ENCODE measurements at places on chromosomes 12 and 14.

DNA sequence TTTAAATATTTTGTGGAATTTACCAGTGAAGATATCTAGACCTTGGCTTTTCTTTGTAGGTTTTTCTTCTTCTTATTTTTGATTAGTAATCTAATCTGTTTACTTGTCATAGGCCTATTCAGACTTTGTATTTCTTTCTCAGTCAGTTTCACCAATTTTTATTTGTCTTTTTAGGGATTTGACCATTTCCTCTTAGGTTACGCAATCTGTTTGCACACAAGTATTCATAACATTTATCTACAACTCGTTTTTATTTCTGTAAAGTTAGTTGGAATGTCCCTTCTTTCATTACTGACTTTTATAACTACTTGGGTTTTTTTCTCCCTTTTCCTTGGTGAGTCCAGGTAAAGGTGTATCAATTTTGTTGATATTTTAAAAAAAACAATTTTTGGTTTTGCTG lies 545.7 kb downstream of the AACS start:
- DNase-seq: no peak

- DNase-seq: no peak
Observed at GRCh38 chr14:57161583-57162234, 107.0 kb downstream of the EXOC5 start.

- DNase-seq: no peak
Observed at GRCh38 chr12:52513736-52514135, 6.5 kb downstream of the KRT5 start.

GRCh38 chr12:6840330-6840729 lies 395 bp upstream of the GNB3 start:
- no peak for DNase-seq

DNA sequence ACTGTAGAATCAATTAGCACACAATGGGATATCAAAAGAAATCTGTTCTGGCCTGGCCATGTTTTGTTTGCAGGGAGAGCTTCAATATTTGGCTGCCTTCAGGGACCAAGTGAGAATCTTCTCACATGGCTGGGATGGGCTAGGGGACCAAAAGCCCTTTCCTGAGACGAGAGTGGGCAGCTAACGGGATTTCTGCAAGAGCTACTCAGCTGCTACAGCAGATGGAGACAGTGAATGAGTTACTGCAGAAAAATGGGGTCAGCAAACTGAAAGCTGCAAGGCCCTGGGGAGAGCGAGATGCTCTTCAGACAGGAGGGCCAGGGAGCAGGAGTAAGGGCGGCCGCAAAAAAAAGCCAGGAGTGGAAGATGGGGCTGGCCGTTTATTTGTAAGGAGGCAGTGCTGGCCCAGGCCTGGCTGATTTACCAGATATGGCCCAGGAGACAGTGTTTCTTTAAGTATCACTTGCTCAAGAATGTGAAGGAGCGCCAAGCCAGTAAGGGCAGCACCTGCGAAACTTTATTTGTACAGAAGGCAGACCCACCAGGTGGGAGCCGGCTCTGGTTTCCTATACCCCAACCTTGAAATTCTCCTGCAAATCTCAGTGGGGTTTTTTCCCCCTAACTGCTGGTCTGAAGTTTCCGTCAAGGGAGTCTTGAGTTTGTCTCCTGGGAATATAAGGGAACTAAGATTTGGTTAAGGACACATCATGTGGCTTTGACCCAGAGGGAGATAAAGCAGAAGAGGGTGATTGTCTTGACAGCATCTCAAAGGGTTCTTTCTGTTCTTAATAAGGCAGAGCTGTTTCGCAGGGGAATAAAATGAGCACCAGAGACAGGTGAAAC lies 57.8 kb downstream of the SSH1 start:
- DNase-seq: no peak

- DNase-seq: no peak
Observed at GRCh38 chr12:51726161-51726560, 122.4 kb downstream of the FIGNL2 start.

DNA sequence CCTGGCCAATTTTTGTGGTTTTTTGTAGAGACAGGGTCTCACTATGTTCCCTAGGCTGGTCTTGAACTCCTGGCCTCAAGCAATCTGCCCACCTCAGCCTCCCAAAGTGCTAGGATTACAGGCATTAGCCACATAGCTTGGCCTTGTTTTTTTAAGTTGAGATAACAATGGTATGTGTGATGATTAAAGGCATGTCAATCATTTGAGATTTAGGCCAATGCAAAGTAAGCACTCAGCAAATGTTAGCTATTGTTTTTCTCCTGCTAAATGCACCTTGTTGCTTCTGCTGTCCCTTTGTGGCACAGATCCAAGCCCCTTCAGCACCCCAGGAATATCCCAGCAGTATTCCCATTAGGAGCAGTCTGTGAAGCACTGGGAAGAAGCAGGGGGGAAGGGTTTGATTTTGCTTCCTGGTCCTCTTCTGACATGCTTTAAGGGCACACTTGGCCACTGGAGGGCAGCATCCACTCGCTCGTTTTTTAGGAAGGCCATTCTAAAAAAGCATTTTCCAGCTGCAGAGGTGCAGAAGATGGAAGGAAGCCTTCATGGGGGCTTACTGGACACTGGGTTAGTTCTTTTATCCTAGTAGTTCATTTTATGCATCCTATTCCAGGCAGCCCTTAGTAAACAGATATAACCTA lies 70.2 kb upstream of the ZFP36L1 start:
- peak; percentile 65 for DNase-seq

- DNase-seq: no peak
Observed at GRCh38 chr14:51977075-51977474, 12.3 kb upstream of the RTRAF start.

- no peak for DNase-seq
Observed at GRCh38 chr12:113689047-113689610, 217.5 kb upstream of the LHX5 start.

GRCh38 chr12:46671102-46671501 lies 154.7 kb downstream of the SLC38A4 start:
- no peak for DNase-seq

- no peak for DNase-seq
Observed at GRCh38 chr12:6074979-6075585, 49.4 kb downstream of the VWF start.

GRCh38 chr12:48767047-48767446 lies 21.8 kb downstream of the ADCY6 start:
- DNase-seq: no peak

GRCh38 chr12:104519190-104520019 lies 62.7 kb downstream of the CHST11 start:
- DNase-seq: no peak

DNA sequence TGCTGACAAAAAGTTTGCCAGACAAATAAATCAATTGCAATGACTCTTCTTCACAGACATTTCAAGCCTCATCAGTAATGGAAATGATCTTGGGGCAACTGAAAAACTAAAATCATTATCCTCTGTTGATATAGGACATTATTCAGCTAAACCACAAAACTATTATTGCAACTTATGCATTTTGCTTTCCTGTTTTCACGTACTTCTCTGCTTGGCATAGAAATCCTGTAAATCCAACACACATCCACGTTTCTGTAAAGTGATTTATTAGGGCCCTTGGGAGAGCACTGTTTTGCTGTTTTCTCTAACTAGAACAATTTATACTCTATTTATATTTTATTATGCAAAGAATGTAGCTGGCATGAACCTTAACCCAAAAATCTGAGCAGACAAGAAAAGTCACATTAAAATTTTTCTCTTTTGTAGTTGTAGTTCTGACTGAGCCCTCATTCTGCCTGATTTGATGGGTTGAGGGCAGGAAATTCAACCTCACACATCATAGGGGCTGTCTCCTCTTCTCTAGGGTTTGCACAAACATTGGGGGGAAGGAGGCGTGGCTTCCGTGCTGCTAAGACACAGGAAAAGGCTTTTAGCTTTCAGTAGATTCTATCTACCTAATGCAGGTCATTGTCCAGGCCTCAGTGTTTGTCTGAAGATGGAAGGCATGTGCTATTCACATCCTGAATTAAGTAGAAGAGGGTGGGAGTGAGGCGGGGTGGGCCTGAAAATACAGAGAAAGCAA lies 11.5 kb upstream of the NUP107 start:
- DNase-seq: no peak

DNA sequence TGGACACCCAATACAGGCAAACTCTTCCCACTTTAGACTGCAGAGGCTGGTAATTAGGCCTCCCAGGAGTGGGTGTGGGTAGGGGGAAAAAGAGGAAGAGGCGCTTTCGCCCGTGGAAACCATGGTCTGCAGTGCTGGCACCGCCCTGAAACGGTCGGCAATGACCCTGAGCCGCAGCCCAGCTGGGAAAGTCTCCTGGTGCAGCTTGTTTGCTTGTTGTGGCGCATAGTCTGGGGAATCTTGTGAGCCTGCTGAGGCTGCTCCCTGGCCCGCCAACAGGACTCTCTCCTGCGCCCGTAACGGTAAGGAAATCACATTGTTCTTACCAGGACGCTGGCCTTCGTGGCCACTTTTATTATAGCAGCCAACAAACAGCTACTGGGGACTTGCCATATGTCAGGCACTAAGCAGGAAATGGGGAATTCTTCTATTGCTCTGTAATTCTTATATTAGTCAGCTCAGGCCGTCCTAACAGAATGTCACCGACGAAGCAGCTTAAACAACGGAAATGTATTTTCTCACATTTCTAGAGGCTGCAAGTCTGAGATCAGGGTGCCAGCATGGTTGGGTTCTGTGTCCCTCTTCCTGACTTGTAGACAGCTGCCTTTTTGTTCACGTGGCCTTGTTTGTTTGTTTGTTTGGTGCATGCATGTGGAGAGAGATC lies 52.5 kb upstream of the RIN3 start:
- no peak for DNase-seq

- peak; percentile 48 for DNase-seq
Observed at GRCh38 chr14:72291908-72292688, 359.9 kb downstream of the RGS6 start.

- no peak for DNase-seq
Observed at GRCh38 chr12:113464852-113465719, 6.6 kb downstream of the LHX5 start.

GRCh38 chr12:76391461-76391860 lies 43.2 kb upstream of the BBS10 start:
- DNase-seq: no peak

DNA sequence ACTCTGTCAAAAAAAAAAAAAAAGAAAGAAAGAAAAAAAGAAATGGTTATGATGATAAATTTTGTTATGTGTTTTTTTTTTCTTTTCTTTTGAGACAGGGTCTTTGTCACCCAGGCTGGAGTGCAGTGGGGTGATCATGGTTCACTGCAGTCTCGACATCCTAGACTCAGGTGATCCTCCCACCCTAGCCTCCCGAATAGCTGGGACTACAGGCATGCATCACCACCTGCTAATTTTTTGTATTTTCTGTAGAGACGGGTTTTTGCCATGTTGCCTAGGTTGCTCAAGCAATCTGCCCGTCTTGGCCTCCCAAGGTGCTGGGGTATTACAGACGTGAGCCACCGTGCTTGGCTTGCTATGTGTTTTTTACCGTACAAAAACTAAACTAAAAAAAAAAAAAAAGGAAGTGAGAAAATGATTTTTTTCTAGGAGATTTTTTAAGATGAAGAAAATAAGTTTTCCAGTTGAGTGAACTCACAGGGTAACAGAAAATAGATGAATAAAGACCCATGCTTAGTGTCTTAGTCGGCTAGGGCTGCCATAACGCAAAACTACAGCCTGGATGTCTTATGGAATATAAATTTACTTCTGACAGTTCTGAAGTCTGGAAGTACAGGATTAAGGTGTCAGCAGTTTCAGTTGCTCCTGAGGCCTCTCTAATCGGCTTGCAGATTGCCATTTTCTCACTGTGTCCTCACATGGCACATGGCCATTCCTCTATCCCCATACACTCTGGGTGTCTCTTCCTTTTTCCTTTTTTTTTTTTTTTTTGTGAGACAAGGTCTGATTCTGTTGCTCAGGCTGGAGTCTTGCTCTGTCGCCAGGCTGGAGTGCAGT lies 13.2 kb upstream of the APOF start:
- no peak for DNase-seq

GRCh38 chr14:67623114-67623513 lies 3.4 kb downstream of the ARG2 start:
- no peak for DNase-seq

GRCh38 chr12:62817556-62818271 lies 117.2 kb downstream of the PPM1H start:
- peak; percentile 23 for DNase-seq

DNA sequence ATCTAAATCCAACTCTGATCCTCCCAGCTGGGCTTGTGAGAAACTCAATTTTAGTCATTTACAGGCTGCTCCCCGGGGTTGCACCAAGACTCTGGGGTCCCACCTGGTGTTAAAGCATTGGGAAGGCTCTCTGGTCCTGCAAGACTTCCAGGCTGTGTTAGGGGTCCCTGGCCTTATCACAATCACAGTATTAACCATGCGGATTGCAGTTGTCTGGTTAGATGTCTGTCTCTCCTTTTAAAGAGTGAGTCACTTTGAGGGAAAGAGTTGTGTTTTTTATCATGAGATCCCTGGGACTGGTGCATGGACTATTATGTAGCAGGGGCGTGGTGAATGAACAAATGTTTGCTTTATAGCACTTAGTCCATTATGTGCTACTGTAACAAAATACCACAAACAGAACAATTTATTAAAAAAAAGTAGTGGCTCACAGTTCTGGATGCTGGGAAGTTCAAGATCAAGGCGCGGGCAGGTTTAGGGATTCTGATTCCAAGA lies 531.4 kb downstream of the FUT8 start:
- DNase-seq: no peak

- DNase-seq: no peak
Observed at GRCh38 chr14:67633451-67634147, 13.9 kb downstream of the ARG2 start.

DNA sequence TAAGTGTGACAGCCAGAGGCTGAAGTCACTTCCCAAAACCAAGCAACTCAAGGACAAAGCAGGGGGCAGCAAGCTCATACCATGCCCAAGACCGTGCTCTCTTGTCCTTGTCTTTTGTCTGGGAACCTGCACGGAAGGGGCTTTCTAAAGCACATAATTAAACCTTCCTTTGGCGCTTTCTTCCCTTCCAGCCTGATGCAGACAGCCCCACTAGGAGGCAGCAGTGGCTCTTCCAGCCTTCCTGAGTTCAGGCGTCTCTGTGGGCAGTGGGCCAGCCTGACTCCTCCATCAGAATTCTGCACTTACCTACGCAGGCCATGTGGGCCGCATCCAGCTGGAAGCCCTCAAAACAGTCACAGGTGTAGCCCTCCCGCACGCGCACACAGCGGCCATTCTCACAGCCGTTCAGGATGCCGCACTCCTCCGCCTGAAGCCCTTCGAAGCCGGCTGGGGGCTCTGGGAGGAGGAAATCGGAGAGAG lies 7.6 kb downstream of the ISCA2 start:
- peak; percentile 19 for DNase-seq

GRCh38 chr12:106681210-106681609 lies 93.3 kb upstream of the RIC8B start:
- no peak for DNase-seq

GRCh38 chr12:31650918-31651317 lies 8.6 kb upstream of the ETFBKMT start:
- no peak for DNase-seq

DNA sequence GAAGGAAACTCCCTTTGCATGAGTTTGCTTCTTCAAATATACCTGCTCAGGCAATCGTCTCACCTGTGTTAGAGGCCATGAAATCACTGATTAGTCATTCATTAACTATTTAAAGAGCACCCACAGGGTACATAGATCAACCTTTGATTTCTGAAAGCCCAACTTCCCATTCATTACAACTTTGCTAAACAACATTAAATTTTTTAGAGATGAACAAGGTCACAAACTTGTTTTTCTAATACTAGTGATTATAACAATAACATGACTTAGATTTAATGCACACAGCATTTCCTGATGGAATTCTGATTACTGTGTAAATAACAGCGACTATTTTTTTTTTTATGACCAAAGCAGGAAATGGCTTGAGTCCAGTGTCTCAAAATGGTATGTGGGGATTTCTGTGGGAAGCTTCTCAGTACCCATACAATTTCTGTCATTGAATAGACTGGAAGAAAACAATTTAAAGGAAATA lies 5.4 kb upstream of the ERO1A start:
- no peak for DNase-seq

GRCh38 chr14:56812364-56813141 lies 2.3 kb upstream of the OTX2 start:
- DNase-seq: no peak
